ENCODE measurements at places on chromosomes 7 and 10.

- no peaks in the 10 kb centered on the region for H3K36me3 ChIP-seq
- H3K27me3 ChIP-seq, result no peaks in the 10 kb centered on the region
- H3K4me3 ChIP-seq, result no peak overlapping the region
- H3K4me1 ChIP-seq, result peaks cover 38% of the 10 kb centered on the region
- H3K27ac ChIP-seq, result no peak overlapping the region
Observed at GRCh38 chr7:134611611-134612151, 35.0 kb upstream of the BPGM start.

- H3K27me3 ChIP-seq, result no peaks in the 10 kb centered on the region
- H3K4me1 ChIP-seq, result no peaks in the 10 kb centered on the region
- DNase-seq, result no peak
- H3K36me3 ChIP-seq, result no peaks in the 10 kb centered on the region
- no peak overlapping the region for H3K27ac ChIP-seq
Observed at GRCh38 chr10:47090903-47091302, 179.7 kb downstream of the PTPN20 start.

GRCh38 chr7:37663693-37664092, 19.9 kb upstream of the GPR141 start:
- no peak overlapping the region for H3K27ac ChIP-seq
- DNase-seq, result no peak
- no peaks in the 10 kb centered on the region for H3K4me1 ChIP-seq
- H3K4me3 ChIP-seq, result no peak overlapping the region
- no peaks in the 10 kb centered on the region for H3K36me3 ChIP-seq

DNA sequence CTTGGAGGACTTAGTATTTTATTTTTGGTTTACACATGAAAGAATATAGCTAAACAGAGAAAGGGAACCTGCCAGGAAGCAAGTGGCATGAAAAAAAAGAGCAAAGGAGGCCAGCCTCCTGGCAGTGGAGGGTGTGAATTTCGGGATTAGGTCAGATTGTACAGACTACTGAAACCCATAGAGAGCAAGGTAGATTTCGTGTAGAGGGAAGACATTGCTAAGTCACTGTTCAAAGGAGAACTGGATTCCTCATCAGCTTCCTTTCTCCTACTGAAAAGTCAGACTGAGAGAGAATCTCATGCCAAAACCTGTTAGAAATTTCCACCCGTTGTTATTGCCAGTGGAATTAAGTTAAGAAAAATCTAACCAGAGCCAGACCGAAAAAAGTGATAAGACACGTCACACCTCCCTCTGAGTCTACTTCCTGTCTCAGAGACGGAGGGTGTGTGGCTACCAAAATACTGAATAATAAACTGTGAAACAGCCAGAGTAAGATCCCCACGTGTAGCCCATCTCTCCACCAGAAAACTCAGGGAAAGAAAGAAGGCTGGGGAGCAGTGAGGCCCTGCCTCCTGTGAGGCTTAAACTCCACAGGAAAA, 118.8 kb downstream of the SKIDA1 start:
- no peaks in the 10 kb centered on the region for H3K27me3 ChIP-seq
- no peaks in the 10 kb centered on the region for H3K4me1 ChIP-seq
- no peak for DNase-seq

DNA sequence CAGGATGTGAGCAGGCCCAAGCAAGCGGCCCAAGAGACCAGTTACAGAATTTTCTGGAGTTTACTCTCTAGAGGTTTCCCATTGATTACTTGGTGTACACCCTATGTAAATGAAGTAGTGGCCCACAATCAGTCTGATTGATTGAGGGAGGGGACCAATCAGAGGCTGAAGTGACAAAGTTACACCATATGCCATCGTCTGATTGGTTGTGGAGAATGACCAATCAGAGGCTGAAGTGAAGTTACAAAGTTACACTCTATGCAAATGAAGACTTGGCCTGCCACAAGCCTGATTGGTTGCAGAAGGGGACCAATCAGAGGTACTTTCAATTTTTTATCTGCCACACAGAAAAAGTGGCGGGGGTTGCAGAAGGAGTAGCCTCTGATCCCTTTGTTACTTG, 83.7 kb downstream of the KIF20B start:
- no peak overlapping the region for H3K4me3 ChIP-seq
- H3K36me3 ChIP-seq, result no peaks in the 10 kb centered on the region
- H3K27ac ChIP-seq, result no peak overlapping the region
- no peak for DNase-seq
- H3K4me1 ChIP-seq, result peaks cover 16% of the 10 kb centered on the region

- DNase-seq, result no peak
- H3K4me1 ChIP-seq, result peaks cover 50% of the 10 kb centered on the region
- H3K36me3 ChIP-seq, result no peaks in the 10 kb centered on the region
- peak overlapping the region; percentile 89 for H3K4me3 ChIP-seq
Observed at GRCh38 chr10:71213761-71214440, 1.5 kb downstream of the UNC5B start.

DNA sequence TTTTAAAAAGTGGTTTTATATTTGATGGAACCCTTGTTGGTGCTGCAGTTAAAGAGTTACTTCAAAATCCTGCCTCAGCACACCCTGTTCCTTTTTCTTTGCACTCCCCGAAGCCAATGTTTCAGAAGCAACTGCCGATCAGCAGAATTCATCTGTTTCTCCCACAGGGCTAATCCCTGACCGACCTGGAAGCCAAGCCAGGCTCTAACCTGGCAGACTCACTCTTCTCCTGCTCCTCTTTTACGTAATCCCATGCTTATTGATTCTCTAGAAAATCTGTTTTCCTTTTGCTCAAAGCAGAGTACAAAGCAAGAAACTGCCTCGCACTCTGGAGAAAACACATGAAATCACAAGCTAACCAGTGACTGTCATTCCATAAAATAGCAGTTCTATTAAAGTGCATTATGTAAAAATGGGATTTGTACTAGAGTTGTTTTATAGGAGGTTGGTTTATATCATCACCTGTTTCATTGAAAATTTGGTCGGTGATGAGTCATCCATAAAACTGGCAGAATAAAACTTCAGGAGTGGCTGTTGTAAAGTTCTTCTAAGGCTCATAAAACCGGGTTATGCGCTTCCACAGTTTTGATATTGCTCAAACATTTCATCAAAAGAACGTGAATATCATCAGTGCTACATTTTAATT, 99.9 kb downstream of the CNTNAP2 start:
- DNase-seq, result no peak
- no peaks in the 10 kb centered on the region for H3K27me3 ChIP-seq
- H3K4me1 ChIP-seq, result no peaks in the 10 kb centered on the region
- H3K27ac ChIP-seq, result no peak overlapping the region
- H3K4me3 ChIP-seq, result no peak overlapping the region

GRCh38 chr10:96705134-96705533, 15.2 kb downstream of the PIK3AP1 start:
- H3K4me1 ChIP-seq, result no peaks in the 10 kb centered on the region
- H3K4me3 ChIP-seq, result no peak overlapping the region
- H3K27me3 ChIP-seq, result no peaks in the 10 kb centered on the region
- no peak for DNase-seq
- H3K36me3 ChIP-seq, result no peaks in the 10 kb centered on the region
- no peak overlapping the region for H3K27ac ChIP-seq

GRCh38 chr7:104137971-104138370, 69.8 kb downstream of the ORC5 start:
- no peak for DNase-seq
- no peak overlapping the region for H3K4me3 ChIP-seq
- no peak overlapping the region for H3K27ac ChIP-seq
- no peaks in the 10 kb centered on the region for H3K27me3 ChIP-seq

DNA sequence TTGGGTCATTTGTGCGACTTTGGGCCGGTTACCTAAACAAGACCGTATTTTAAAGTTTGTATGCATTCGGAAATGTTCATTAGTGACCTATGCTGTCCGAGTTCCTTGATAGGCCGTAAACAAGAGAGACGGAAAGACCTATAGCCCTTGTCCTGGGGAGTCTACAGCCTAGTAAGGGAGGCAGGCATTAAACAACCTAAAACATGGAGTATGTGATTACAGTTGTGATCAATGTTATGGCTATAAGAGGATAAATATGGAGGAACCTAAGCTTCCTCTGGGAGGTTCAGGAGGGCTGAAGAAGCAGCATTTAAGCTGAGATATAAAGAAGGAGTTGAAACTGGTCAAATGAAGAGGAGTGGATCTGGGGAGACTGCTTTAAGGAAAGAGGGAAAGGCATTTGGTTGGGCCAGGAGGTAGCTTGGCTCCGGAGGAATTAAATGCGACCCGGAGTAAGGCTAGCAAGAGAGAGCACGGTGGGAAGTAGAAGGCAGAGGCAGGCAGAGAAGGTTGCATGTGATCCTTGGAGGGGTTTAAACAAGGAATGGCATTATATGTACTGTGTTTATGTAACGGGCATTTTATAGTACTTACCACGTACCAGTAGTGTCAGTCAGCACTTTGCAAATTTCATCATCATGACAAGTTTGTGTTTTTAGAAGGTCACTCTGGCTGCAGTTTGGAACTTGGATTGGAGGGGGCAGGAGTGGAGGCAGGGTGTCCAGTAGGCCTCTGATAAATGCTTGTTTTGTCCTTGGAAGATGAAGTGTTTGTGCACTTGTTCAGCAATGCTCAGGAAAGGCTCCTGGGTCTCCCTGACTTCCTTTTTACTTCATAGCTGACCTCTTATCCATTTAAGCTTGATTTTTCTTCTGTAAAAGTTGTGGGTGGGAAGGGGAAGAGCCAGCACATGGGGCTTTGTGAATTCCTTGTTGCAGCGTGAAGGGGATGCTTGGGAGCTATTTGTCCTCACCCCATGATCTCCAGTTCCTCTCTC, 1.0 kb upstream of the AVPI1 start:
- no peaks in the 10 kb centered on the region for H3K27me3 ChIP-seq
- H3K27ac ChIP-seq, result peak overlapping the region; percentile 90
- no peak for DNase-seq
- H3K36me3 ChIP-seq, result no peaks in the 10 kb centered on the region
- peak overlapping the region; percentile 82 for H3K4me3 ChIP-seq

GRCh38 chr10:131198843-131199242, 112.7 kb downstream of the TCERG1L start:
- DNase-seq, result no peak
- no peaks in the 10 kb centered on the region for H3K4me1 ChIP-seq
- no peak overlapping the region for H3K4me3 ChIP-seq
- H3K36me3 ChIP-seq, result no peaks in the 10 kb centered on the region

DNA sequence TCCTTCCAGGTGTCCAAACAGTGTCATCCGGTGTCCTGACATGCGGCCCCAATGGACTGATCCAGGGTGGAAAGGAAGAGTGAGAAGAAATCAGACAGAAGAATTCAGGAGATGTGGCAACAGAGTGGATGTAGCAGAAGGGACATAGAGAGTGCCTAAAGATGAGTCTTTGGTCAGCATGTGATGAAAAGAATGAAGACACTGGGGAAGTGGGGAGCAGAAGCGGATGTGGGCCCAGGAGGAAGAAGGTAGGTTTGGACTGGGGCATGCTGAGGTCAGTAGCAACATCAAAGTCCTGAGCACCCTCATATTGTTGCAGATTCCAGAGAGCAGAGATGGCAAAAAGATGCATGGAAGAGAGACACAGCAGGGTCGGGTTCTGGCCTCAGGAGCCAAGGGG, 71.8 kb upstream of the STEAP1B start:
- H3K4me1 ChIP-seq, result peaks cover 19% of the 10 kb centered on the region
- DNase-seq, result no peak
- no peaks in the 10 kb centered on the region for H3K27me3 ChIP-seq
- H3K27ac ChIP-seq, result no peak overlapping the region
- H3K36me3 ChIP-seq, result no peaks in the 10 kb centered on the region

DNA sequence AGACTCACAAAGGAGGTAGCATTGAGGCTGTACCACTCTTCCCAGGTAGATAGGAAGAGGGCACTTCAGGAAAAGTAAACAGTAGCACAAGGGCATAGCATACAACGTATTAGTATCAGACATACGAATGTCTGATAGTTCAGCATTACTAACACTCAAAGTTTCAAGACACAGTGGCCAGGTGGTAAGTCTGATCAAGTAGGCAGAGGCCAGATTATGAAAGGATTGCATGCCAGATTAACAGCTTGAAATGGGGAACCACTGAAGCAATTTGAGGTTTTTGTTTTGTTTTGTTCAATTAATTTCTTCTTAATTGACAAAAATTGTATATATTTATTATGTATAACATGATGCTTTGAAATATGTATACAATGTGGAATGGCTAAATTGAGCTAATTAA, 45.7 kb upstream of the IL6 start:
- H3K27ac ChIP-seq, result no peak overlapping the region
- no peak overlapping the region for H3K4me3 ChIP-seq
- DNase-seq, result no peak
- H3K4me1 ChIP-seq, result no peaks in the 10 kb centered on the region
- H3K27me3 ChIP-seq, result no peaks in the 10 kb centered on the region

- H3K4me1 ChIP-seq, result no peaks in the 10 kb centered on the region
- H3K4me3 ChIP-seq, result no peak overlapping the region
- H3K36me3 ChIP-seq, result no peaks in the 10 kb centered on the region
- no peak for DNase-seq
Observed at GRCh38 chr10:37992083-37992482, 15.6 kb upstream of the ZNF25 start.

DNA sequence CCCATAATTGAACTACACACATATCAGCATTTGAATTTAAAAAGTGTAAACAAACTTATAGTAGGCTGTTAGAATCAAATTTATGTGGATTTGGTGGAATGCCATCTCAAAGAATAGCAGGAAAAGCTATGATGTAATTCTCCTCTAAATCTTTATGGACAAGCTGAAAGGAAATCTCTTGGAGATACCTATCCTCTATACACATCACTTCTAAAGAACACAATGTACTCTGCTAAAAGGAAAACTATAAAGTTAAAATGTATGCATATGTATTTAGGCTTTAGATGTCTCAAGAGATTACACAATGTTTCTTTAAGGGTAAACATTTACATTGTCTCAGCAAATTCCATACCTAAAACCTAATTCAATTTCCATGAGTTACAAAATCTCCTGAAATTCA, 323.3 kb downstream of the CRPPA start:
- H3K36me3 ChIP-seq, result no peaks in the 10 kb centered on the region
- H3K4me1 ChIP-seq, result peaks cover 7% of the 10 kb centered on the region
- H3K27me3 ChIP-seq, result no peaks in the 10 kb centered on the region
- no peak overlapping the region for H3K27ac ChIP-seq
- H3K4me3 ChIP-seq, result no peak overlapping the region

DNA sequence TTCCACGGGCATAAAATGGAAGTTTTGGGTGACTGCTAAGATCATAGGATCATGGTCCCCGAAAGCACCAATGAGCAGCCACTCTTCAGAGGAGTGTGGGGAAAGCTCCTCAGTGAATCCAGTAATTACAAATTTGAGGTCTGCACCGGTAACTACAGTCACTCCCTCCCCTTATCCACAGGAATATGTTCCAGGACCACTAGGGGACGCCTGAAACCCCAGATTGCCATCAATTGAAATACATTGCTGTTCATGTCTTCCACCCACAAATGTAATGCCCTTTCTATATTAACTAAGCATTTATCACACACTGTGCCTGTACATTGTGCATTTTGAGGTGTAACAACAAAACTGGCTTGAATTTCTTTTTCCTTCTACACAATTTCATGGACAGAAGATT, 447.9 kb upstream of the PFKP start:
- no peaks in the 10 kb centered on the region for H3K27me3 ChIP-seq
- H3K27ac ChIP-seq, result no peak overlapping the region
- H3K4me1 ChIP-seq, result no peaks in the 10 kb centered on the region
- no peak overlapping the region for H3K4me3 ChIP-seq
- no peaks in the 10 kb centered on the region for H3K36me3 ChIP-seq

Data from thoracic aorta (tissue), 2 donors.